ENCODE measurements at places on chromosomes 4 and X.

DNA sequence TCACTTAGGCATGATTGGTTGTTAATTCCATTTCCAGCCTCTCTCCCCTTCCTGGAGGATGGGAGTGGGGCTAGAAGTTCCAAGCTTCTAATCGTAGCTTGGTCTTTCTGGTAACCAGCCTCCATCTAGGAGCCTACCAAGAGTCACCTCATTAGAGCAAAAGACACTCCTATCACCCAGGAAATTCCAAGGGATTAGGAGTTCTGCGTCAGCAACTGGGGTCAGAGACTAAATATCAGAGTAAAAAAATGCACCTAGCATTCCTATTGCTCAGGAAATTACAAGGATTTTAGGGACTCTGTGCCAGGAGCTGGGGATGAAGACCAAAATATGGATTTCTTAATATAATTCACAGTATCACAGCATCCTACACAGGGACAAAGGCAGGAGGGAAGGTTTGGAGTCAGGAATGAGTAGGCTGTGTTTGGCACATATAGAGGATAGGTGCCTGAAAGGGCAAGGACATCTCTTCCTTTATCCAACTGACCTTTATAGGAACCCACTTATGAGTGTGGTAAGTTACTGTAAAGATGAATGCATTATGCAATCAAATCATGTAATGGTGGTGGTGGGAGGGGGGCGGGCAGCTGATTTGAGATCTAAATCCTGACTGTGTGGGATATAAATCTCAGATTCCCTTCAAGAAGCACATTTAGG is 30.5 kb upstream of the LIMCH1 start:
- no peak for DNase-seq

DNA sequence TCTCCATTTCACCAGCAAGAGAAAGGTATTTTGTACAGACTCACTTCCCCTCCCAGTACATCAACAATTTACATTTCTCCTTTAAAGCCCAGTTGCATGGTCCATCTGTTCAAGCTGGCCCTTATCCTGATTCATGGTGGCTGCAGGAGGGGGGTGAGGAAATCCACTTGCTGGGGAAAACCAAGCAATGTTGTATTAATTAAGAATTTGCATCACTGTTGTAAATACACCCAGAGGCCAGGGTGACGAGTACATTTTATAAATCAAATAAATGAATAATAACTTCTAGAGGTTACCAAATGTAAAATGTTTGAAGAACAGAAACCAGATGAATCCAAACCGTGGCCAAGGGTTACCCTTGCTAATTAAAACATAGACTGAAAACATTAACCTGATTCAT is 395.9 kb upstream of the INTU start:
- no peak for DNase-seq

DNA sequence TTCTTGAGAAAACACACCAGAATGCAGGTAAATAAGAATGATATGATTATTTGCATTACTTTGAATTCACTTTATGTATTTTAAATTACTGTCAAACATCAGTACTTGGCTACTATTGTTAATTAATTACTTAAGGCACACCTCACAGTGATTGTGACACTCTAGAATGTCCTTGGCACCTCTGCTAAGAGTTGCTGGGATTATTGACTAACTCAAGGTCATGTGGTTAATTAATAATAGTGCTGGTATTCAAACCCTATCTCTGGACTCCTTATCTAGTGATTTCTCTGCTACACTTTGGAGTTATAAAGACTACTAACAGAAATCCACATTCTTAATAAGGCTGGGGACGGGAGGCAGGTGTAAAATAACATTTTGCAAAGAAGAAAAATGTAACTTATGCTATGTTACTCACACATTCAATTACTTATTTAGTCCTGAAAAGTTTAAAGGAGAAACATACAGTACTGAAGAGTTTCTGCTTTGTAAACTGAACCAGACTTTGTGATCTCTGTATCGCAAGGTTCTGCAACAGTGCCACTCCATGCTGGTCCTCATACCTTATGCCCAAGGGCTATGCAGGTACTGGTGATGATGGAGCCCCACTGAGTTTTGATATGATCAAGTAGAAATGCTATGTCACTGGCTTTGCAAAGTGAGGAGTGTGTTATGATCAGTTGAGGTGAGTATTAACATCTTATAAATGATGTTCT is 242.7 kb downstream of the MID1IP1 start:
- no peak for DNase-seq

- DNase-seq, result no peak
These were observed 26.9 kb upstream of the CT47C1 start for GRCh38 chrX:119045884-119046283.

- DNase-seq, result no peak
These were observed 9.8 kb upstream of the HMGB2 start for GRCh38 chr4:173343832-173344397.

- DNase-seq, result no peak
These were observed 62.5 kb downstream of the NPY1R start for GRCh38 chr4:163269869-163270268.

DNA sequence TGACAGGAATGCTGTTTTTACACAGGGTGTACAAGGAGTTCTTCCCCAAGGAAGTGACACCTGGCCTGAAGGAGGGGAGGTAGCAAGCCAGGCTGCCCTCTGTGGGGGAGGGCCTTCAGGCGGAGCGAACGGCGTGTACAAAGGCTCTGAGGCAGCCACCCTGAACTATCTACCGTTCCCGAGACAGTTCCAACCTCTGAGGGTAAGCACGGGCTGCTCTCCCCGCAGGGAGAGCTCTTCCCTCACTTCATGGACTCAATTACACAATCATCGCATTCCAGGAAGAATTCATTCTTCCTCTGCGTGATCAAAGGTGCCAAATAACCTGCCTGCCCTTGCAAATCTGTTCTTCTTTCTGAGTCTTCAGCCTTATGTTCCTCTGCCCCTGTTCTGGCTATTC is 4.8 kb downstream of the ELK1 start:
- no peak for DNase-seq

GRCh38 chr4:120491481-120491880 is 424.8 kb upstream of the MAD2L1 start:
- no peak for DNase-seq

DNA sequence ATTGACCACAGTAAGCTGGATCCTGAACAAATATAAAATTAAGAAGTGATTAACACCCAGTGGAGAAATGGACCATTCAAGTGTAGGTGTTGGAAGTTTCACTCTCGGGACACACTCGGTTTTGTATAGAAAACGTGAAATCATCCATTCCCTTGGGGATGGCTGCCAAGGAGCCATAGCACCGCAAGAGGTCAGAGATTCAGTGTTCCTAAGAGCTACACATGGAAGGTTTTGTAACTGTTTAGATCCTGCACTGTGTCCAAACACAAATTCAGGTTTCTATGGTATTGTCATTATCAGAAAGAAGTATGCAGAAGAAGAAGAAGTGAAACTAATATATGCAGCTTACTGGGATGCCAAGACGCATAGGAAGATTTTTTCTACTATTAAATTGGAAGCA is 281.0 kb downstream of the LDB2 start:
- DNase-seq, result no peak

DNA sequence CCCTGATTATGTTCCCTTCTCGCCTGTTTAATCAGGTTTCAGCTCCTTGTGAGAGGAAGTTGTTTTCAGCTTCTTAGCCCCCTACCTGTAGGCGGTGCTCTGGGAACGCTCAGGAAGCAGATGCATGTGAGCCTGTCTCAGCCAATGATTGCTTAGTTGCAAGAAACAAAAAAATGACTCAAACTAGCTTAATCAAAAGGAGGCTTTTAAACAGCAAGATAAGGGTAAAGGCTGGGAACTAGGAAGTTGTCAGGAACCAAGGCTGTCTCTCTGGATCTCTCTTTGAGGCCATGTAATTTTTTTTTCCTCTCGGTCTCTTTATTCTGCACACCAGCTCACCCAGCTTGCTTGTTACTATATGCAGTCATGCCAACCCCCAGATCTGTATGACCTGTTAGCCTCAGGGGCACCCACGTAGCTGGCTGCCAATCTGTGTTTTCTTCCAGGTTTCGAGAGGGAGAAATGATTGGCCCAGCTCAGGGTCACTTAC is 109.1 kb downstream of the PTTG2 start:
- DNase-seq, result peak; percentile 18

- DNase-seq, result no peak
These were observed 121.8 kb downstream of the ARHGAP10 start for GRCh38 chr4:147853706-147854105.

- DNase-seq, result no peak
These were observed 86.4 kb upstream of the MAB21L2 start for GRCh38 chr4:150495550-150495949.

GRCh38 chrX:31929366-31929765 is 857.5 kb upstream of the FTHL17 start:
- no peak for DNase-seq

- DNase-seq, result no peak
These were observed 112.0 kb downstream of the C4orf51 start for GRCh38 chr4:145791988-145792387.

GRCh38 chrX:123331859-123332258 is 147.8 kb downstream of the GRIA3 start:
- DNase-seq, result no peak

GRCh38 chr4:149987330-149988086 is 90.7 kb upstream of the DCLK2 start:
- DNase-seq, result no peak

GRCh38 chr4:70749313-70749712 is 27.5 kb downstream of the RUFY3 start:
- no peak for DNase-seq

- no peak for DNase-seq
These were observed 3.3 kb downstream of the SHROOM2 start for GRCh38 chrX:9789555-9789954.

GRCh38 chr4:113499166-113499565 is 262.4 kb downstream of the CAMK2D start:
- no peak for DNase-seq

- DNase-seq, result no peak
These were observed 167.5 kb downstream of the ADGRA3 start for GRCh38 chr4:22348410-22348809.

- DNase-seq, result no peak
These were observed 88.3 kb downstream of the IL15 start for GRCh38 chr4:141724646-141725045.

DNA sequence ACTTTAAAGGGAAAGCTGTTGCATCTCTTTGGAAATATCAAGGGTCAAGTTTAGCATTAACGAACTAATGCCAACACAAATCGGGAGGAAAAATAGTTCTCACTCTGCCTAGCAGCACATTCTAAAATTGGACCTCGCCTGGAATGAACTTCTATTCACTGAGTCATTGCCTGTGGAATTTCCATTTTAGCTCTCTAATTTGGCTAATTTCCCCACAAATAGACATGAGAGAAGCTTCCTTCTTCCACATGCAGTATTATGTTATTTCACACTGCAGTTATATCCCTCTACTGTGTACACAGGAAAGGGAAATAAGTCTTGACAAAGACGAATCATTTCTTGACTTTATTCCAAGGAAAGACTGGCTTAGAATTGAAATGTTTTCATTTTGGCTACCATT is 9.3 kb downstream of the ZXDA start:
- DNase-seq, result no peak

DNA sequence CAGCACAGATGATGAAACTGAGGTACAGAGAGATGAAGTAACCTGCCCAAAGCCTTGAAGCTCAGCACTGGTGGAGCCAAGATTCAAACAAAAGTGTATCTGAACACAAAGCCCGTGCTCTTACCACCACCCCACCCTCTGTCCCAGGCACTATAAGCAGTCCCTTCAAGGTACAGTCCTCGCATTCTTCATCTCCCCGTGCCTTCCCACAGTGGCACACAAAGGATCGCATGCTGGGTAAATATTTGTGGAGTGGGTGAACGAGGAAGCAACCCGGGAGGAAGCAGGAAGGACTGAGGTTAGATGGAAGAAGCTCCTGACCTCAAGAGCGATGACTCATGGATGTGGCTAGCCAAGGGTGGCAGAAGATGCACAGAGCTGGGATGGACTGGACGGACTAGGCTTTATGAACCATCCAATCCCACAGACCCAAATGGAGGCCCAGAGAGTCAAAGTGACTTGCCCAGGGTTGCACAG is 18.4 kb downstream of the IQSEC2 start:
- no peak for DNase-seq

DNA sequence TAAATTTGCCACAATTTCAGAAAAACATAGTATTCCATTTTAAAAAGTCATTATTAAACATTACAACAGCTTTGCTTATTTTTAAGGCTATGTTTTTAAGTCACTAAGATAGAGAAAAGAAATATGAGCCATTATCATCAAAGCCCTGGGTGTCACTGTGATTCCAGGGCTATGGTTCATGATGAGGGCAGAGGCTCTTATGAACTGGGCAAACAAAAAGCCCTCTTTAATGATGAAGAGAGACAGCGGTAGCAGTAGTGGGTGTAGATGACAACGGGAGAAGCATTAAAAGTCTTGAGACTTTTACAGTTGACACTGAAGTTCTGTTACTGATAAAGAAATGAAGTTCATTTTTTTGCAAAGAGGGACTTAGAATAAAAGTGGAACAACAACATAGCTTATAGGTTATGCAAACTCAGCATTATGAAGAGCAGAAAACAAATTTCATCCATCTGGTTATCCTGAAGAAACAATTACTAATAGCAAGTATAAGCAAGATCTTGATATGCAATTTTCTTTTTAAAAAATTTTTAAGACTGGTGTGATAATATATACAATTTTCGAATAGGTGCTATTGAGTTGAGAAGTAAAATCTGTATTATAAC is 202.7 kb upstream of the ETNPPL start:
- no peak for DNase-seq

DNA sequence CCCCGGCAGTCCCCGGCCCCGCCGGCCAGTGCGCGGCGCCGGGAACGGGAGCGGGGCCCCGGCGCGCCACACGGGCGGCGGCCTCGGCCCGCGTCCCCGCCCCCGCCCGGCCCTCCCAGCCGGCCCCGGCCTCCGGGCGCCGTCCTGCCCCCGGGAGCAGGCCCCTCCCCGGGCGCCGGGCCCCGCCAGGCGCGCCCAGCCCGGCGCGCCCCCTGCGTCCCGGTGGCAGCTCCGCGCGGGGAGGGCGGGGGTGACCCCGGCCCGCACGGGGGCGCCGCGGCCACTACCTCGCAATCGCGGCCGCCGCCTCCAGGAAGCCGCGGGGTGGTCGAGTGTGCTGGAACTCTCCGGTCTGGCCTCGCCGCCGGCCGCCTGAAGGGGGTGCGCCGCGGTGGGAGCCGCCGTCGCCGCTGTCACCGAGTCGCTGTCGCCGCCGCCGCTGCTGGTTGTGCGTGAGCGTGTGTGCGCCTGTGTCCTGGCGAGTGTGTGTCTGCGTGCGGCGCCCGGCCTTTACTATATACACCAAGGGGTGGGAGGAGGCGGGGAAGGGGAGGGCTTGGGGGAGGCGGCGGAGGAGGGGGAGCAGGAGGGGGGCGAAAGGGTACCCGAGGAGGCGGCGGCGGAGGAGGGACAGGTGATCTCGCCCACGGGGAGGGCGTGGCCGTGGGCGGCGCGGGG is at the start of gene RAI2:
RAI2 (minus strand) TSS at position 488 of the 678 bp plus-strand sequence. CDS start 59,288 bp downstream, outside the sequence.
- no peak for DNase-seq

GRCh38 chr4:76904646-76905190 is 6.8 kb upstream of the SOWAHB start:
- DNase-seq, result no peak

- no peak for DNase-seq
These were observed 12.3 kb upstream of the ZNF630 start for GRCh38 chrX:48083706-48084105.

- no peak for DNase-seq
These were observed 224.2 kb downstream of the PTTG2 start for GRCh38 chr4:38184404-38184803.
